Adrenal gland (tissue), 19 donors: ENCODE measurements at places on chromosomes 13 and 19. TPM values are rescaled to one million over a fixed set of nuclear protein-coding genes. Genes with fewer than 3 reads are reported as not detected.

DNA sequence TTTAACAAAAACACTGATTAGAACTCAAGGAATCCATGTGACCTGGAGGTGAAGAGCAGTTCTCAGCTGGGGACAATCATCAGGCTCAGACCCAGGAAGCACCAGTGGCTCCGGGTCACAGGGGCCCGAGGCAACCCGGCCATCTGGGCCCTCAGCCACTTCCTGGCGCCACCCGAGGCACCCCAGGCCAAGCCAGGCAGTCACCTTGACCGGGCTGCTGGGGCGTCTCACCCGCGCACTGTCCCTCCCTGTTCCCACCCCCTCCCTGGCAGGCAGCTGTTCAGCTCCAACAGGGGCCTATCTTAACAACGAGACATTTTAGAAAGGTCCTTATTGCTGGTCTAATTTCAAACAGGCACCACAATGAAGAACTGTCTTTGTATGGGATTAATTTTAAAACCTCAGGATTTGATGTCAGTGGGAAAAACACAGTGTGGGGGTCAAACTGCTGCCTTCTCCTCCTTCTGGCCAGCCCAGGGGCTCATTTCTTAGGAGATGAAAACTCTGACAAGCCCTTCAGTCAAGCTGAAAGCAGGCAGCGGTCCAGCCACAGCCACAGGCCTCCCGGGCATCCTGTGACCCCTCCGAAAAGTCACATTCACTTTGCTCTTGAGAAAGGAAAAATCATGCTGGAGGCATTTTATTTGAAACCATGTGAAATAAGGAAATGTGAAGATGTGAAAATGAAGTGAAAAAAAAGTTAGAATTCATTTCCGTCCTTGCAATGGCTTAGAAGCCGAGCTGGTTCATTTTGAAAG, 83.3 kb downstream of the KCTD15 start:
- no peaks in the 10 kb centered on the region for H3K27me3 ChIP-seq
- H3K36me3 ChIP-seq: no peaks in the 10 kb centered on the region
- no peak overlapping the region for H3K4me3 ChIP-seq
- peak overlapping the region; percentile 80 for H3K27ac ChIP-seq

DNA sequence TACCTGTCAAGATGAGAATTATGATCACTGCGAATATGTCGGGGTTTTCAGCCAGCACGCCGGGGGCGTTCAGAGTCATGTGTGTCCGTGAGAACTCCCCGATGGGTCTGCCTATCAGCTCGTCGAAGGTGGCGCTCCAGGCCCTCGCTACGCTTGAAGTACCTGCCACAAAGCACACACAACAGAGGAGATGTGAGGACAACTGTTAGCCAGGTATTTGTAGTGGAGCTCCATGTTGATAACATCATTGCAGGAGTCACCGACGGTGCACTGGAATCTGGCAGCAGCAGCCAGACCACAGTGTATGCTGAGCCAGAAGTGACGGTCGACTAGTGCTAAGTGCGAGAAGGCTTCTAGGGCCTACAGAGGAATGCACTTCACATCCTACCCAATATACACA, 62.7 kb downstream of the SLC7A1 start:
- no peak overlapping the region for H3K27ac ChIP-seq
- no peaks in the 10 kb centered on the region for H3K27me3 ChIP-seq
- H3K4me3 ChIP-seq: no peak overlapping the region
- H3K4me1 ChIP-seq: no peaks in the 10 kb centered on the region
- H3K36me3 ChIP-seq: peaks cover 4% of the 10 kb centered on the region

DNA sequence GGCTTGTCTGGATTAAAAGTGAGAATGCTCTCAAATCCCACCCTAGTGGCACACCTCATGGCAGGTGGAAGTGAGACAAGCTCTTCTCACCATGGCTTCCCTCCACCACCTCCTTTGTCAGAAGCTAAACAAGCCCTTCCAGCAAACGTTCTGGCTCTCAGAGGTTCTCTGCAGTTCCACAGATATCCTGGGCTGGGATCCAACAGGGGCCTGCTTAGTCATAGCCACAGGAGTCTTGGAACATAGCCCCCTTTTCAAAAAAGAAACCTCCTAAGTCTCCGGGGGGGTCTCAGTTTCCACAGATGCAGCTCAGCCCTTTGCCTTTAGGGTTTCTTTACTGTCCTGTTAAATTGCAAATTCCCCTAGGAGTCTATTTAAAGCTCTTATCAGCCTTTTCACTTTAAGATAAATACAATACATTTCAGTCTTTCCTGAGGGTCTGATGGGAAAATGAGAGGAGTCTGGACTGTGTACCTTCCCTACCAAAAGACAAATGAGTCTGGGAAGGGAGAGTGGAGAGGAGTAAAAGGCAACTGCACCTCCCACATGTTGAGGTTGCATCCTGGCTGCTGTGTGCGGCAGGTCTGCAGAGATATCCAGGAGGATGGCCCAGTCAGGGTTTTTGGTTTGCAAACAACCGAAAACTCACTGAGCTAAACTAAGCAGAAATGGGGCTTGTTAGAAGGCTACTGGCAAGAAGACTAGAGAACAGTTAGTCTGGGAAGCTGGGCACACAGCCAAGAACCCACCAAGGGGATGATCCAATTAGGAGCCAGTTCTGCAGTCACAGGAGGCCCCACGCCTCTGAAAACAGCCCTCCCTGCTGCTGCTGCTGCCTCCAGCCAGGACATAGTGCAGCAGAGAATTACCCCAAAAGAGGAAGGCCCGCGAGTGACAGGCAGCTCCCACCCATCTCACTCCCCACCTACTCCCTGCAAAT, 41.4 kb upstream of the SERP2 start:
- no peak for DNase-seq
- no peaks in the 10 kb centered on the region for H3K4me1 ChIP-seq
- H3K27ac ChIP-seq: no peak overlapping the region
- H3K27me3 ChIP-seq: no peaks in the 10 kb centered on the region
- no peaks in the 10 kb centered on the region for H3K36me3 ChIP-seq
- H3K4me3 ChIP-seq: no peak overlapping the region

DNA sequence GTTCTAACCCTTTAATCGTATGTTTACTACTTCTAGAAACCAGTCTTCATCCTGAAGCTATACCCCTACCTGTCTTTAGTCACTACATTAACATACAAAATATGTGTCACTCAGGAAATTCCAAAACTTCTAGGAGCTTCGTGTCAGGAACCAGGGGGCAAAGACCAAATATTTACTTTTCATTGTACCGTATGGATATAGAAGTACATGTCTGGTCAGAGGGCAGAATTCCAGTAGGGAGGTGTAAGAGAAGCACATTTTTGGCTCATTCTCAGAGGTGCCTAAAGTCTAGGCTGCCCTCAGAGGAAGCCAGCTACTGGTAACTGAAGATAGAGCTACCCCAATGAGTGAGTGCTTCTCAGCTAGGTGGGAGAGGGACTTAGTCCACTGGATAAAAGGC, 320.7 kb downstream of the DIAPH3 start:
- H3K36me3 ChIP-seq: no peaks in the 10 kb centered on the region
- DNase-seq: no peak
- no peak overlapping the region for H3K4me3 ChIP-seq

DNA sequence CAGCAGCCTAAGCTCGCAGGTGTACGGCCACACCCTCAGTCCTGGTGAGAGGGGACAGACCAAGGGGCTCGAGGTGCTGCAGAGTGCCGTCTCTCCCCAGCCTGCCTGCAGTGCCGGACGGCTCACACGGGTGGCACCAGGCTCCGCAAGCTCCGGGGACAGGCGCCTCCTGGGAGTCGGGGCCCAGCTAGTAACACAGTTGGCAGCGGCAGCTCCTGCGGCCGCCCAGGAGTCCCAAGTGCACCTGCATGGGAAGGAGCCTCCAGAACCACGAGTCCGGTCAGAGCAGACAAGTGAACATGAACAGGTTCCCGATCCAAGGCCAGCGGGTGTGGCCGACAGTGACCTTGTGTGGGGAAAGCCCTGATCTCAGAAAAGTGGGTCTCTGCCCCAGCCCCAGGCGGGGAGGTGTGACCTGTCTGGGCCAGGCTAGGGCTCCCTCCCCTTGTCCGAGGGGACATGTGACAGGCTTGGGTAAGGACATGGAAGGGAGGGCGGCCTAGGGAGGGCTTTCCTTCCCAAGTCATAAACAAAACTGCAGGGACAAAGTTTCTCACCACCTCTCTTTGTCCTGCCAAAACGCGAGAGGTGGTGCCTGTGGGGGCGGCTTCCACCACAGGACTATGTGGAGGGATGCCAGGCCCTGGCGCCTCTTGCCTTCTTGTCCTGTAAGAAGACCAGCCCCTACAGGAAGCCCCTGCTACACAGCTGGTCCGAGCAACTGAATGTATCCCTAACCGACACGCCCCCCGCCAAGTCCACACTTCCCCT, 46.5 kb downstream of the MLLT1 start:
- peak overlapping the region; percentile 57 for H3K27ac ChIP-seq
- peak; percentile 75 for DNase-seq
- no peak overlapping the region for H3K4me3 ChIP-seq
- H3K4me1 ChIP-seq: peaks cover 24% of the 10 kb centered on the region

The SIPA1L3 gene
- 14.9 TPM for total RNA-seq

DNA sequence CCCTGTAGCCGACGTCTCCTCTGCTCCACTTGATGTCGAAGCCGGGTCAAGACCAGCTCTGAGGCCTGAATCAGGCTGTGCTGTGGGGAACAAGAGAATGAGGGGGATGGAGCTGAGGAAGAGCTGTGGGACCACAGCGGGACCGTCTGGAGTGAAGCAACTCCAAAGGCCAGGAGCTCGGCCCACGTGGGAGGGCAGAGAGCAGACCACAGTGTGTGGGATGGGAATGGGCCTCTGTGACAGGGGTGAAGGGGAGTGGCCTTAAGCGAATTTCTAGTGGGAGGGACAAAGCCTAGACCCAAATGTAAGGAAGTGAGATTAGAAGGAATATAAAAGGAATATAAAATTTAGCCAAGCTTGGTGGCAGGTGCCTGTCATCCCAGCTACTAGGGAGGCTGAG, 3.8 kb upstream of the SLC8A2 start:
- H3K4me3 ChIP-seq: no peak overlapping the region
- peaks cover 25% of the 10 kb centered on the region for H3K27me3 ChIP-seq
- H3K4me1 ChIP-seq: peaks cover 4% of the 10 kb centered on the region
- H3K27ac ChIP-seq: no peak overlapping the region

GRCh38 chr13:34750078-34750931, 191.8 kb upstream of the NBEA start:
- H3K4me3 ChIP-seq: peak overlapping the region; percentile 55
- H3K27ac ChIP-seq: no peak overlapping the region
- no peak for DNase-seq
- H3K36me3 ChIP-seq: no peaks in the 10 kb centered on the region
- no peaks in the 10 kb centered on the region for H3K27me3 ChIP-seq

- H3K36me3 ChIP-seq: no peaks in the 10 kb centered on the region
- H3K27me3 ChIP-seq: no peaks in the 10 kb centered on the region
- DNase-seq: no peak
- no peak overlapping the region for H3K27ac ChIP-seq
- H3K4me1 ChIP-seq: peaks cover 16% of the 10 kb centered on the region
Measured at GRCh38 chr13:31196992-31197391, 2.8 kb upstream of the B3GLCT start.

- no peak overlapping the region for H3K4me3 ChIP-seq
- H3K4me1 ChIP-seq: no peaks in the 10 kb centered on the region
- peak; percentile 86 for DNase-seq
- H3K36me3 ChIP-seq: no peaks in the 10 kb centered on the region
- peak overlapping the region; percentile 70 for H3K27ac ChIP-seq
Measured at GRCh38 chr19:4576016-4576933, 16.8 kb upstream of the SEMA6B start.

DNA sequence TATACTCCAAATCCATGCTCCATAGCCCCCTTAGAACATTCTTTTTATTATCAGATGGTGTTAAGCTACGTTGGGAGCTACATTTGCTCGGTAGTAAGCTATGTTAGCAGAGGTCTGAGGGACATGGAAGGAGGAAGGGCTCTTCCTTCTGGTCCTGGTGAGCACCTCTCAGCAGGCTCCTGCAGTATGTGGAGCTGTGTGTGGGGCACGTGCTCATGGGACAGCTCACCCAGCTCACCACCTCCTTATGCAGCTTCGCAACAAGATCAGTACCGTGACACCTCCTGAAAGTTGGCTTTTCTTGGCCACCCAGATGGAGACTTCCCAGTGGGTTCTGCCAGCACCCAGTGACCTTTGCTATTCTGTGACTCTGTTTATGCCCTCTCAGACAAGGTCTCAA, 400.5 kb upstream of the SLC10A2 start:
- H3K27ac ChIP-seq: no peak overlapping the region
- no peak for DNase-seq
- no peaks in the 10 kb centered on the region for H3K27me3 ChIP-seq
- no peaks in the 10 kb centered on the region for H3K36me3 ChIP-seq

The ZNF568 gene
- total RNA-seq: 17.6 TPM

DNA sequence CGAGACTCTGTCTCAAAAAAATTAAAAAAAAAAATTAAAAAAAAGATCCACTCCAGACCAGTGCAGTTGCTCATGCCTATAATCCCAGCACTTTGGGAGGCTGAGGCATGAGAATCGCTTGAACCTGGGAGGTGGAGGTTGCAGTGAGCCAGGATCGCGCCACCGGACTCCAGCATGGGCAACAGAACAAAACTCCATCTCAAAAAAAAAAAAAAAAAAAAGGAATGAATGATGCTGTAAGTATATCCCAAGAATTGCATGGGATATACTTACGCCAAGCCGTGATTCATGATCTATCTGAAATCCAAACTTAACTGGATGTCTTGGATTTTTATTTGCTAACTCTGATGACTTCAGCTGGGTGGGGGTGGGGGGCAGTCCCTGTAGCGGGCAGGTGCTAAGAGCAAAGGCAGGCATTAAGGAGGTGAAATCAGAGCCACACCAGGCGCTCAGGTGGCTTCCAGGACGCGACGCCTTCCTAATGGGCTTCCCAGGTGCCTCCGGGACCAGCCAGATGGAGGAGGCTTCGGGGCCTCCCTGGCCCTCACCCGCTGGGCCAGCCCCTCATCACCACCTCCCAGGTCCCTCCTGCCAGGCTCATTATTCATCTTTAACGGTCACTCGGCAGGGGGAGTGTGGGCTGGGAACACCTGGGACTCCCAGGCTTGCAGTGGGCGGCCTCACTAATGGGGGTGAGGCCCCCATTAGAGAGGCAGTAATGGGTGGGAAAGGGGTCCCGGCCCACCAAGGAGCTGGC, 11.4 kb upstream of the FUT5 start:
- H3K4me3 ChIP-seq: no peak overlapping the region
- no peak for DNase-seq
- no peaks in the 10 kb centered on the region for H3K27me3 ChIP-seq
- H3K4me1 ChIP-seq: peaks cover 11% of the 10 kb centered on the region
- H3K27ac ChIP-seq: no peak overlapping the region

The ASF1B gene
- total RNA-seq: 6.4 TPM

The SLC7A9 gene
- not detected for total RNA-seq

DNA sequence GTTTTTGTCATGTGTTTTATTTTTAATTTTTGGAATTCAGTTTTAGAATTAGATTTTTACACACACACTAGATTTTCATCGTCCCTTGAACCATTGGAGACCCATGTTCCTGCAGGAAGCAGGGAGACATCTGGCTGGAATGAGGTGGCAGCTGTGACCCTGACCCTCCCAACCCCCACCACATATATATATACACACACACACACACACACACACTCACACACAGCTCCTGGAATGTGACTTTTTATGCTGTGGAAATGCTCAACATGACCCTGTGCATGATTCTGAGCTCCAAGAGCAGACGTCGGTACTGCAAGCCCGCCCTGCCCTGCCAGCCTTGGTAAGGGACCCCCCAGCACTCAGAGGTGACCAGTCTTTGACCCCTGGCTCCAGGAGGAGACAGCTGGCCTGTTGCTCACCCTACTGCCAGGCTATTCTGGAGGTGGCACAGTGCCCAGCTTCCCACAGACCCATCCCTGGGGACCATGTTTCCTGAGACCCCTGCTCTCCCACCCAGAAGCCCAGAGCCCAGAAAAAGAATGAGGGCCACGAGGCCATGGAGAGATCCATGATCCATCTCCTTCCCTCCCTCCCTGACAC, 103.2 kb upstream of the VSTM2B start:
- H3K27ac ChIP-seq: no peak overlapping the region
- H3K4me3 ChIP-seq: no peak overlapping the region
- no peaks in the 10 kb centered on the region for H3K4me1 ChIP-seq
- no peaks in the 10 kb centered on the region for H3K27me3 ChIP-seq
- DNase-seq: no peak
- H3K36me3 ChIP-seq: no peaks in the 10 kb centered on the region
